ENCODE measurements at places on chromosomes 5 and 9.

DNA sequence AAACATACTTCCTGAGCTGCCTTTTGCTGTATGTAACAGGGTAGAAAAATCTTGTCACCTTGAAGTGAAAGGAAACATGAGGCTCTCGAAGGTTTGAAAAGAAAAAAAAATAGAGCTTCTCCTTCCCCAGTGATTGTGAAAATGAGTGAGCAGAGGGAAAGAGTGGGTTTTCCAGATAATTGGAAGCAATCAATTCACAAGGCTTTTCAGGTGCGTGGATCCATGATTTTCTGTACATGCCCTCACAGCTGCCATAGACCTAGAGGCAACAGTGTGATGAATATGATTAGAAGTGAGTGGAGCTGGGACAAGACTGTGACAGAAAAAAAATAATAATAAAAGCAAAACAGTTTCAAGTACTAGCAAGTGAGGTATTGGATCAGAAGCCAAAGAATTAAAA is 1422.5 kb upstream of the CDH6 start:
- no peak for DNase-seq

DNA sequence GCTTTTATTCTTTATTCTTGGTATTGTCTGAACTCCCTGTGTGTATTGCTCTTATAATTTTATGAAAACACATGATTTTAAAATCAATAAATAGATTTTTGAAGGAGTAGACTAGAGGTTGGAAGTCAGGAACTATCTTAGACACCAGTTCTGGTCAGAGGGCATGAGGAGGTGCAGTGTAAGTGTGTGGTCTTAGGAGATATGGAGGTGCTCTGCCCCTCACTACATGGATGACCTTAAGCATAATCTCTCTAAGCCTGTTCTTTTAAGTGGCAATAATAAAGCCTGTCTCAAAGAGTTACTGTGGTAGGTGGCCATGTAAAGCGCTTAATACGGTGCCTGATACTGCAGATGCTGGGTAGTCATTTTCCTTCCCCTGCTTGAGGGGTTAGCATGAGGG is 34.0 kb downstream of the RPS23 start:
- DNase-seq = no peak

DNA sequence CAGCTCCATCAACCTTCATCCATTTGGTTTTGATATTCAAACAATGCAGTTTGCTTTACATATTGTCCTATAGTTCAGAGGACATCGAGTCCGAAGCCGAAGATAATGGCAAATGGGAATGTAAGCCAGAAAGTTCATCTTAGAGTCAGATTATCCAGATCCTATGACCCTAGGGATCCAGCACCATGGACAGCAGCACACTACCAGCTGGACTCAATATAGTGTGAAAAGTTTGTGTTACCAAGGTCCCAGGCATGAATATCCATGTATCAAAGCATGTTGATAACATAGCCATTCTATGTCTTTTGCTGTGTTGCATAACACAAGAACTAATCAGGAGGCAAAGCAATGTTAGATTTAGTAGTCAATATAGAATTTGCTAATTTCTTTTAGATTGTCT is 46.3 kb downstream of the FSTL4 start:
- DNase-seq = no peak

DNA sequence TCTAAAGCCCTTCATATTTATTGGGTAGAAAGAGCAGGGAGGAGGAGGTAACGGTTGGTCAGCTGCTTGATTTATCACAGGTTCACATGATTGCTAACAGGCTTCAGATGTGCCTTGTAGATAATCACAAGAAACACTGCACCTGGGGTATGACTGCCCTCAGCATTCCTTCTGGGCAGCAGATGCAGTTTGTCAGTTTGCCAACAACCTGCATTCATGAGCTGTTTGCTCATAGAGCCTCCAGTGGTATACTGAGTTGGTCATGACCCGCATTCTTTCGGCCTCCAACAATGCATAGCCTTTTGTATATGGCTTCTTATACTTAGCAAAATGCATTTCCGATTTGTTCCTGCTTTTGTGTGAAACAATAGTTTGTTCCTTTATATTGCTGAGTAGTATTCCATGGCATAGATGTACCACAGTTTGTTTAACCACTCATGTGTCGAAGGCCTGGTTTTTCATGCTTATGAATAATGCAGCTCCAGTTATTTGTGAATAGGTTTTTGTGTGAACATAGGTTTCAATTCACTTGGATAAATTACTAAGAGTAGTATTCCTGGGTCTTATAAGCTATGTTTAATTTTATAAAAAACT is 83.6 kb downstream of the ARHGEF28 start:
- DNase-seq = peak; percentile 24

- DNase-seq = no peak
Measured at GRCh38 chr9:91488341-91488740, 64.7 kb upstream of the NFIL3 start.

GRCh38 chr9:130262061-130262745 is 3.4 kb upstream of the HMCN2 start:
- no peak for DNase-seq

- no peak for DNase-seq
Measured at GRCh38 chr9:134314950-134315715, 11.1 kb upstream of the RXRA start.

- DNase-seq = no peak
Measured at GRCh38 chr5:42547141-42547540, 123.9 kb downstream of the GHR start.

- no peak for DNase-seq
Measured at GRCh38 chr9:118963674-118964073, 405.6 kb downstream of the BRINP1 start.

DNA sequence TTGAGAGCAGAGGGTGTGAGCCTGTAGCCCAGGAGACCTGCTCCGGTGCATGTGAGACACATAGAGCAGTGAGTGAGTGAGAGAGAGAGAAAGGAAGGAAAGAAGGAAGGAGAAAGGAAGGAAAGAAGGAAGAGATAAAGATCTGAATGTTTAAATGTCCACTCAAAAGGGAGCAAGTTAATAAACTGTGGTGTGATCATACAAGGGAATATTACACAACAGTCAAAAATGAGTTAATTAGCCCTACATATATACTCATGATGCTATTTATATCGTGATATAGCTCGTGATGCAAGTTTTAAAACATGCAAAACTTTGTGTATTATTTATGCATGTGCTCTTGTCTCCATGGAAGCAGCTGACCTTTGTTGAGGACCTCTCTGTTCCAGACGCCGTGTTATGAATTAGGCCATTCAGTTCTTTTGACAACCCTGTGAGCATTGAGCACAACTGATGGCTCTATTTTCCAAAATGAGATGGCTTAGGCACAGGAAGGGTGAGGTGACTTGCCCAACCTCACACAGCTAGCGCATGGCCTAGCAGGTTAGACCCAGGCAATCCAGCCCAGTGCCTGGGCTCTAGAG is 70.6 kb downstream of the HMCN2 start:
- no peak for DNase-seq

DNA sequence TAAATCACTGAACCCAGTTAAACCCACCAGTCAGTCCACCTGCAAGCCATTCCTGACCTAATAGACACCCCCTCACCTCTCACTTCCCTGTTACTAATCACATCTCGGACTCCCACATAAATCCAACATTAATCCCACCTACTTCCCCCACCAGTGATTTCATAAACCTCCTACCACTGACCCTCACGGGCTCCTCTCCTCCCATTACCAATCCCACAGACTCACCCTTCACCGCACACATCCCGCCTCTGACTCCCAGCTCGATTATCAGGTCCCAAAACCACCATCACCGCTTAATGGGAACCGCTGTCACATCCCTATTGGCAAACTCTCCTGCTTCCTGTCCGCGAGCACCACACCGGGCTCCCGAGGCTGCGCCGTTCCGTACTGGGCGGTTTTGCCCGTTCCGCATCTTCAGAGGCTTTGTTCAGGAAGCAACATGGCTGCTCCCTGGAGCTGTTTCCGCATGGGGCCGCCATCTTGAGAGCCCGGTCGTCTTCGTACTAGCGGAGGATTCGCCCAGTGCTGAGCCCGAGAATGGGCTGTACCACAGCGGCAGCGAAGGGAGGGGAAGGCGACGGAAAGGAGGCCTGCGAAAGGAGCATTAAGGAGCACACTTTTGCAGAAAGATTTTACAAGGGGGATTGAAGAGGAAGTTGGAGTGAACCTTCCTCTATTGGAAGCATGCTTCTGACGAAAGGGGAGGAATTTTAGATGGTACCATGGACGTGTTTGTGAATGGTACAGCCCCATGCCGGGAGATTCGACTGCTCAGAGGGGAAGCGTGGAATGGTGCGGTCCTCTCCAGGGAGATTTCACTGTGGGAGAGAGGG is at the start of gene ZNF300:
Gene ZNF300 (minus strand): TSS at position 502 of the 833 bp plus-strand sequence. CDS start 1,825 bp downstream, outside the sequence.
- peak; percentile 85 for DNase-seq

DNA sequence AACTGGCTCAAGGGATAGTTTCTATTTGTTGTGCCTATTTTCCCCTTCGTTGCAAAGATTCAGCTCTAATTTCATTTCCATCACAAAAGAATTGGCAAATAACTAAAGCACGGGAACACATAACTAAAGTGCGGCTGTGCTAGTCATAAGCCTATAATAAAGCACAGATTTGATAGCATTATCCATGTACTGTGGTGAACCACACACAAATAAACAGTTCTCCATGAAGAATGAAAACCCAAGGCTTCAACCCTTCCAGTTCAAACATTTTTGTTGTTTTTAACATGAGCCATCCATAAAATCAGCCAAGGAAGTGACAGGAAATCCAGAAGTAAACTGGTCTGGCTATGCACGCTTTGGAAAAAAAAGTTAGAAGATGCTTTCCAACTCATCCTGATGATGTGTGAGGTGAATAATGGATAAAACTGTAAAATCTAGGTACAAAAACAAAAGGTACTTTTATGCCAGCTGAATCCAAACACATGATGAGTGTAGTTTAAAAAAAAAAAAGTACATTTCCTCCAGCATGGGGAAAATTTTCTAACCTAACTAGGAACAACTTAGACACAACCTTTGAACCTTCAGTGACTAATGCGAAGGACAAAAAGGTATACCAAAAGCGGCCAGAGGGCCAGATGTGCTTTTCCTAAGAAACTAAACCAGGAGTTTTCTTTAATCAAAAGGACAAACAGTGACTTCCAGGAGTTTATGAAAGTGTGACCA is 10.2 kb downstream of the ZNF608 start:
- DNase-seq = no peak

DNA sequence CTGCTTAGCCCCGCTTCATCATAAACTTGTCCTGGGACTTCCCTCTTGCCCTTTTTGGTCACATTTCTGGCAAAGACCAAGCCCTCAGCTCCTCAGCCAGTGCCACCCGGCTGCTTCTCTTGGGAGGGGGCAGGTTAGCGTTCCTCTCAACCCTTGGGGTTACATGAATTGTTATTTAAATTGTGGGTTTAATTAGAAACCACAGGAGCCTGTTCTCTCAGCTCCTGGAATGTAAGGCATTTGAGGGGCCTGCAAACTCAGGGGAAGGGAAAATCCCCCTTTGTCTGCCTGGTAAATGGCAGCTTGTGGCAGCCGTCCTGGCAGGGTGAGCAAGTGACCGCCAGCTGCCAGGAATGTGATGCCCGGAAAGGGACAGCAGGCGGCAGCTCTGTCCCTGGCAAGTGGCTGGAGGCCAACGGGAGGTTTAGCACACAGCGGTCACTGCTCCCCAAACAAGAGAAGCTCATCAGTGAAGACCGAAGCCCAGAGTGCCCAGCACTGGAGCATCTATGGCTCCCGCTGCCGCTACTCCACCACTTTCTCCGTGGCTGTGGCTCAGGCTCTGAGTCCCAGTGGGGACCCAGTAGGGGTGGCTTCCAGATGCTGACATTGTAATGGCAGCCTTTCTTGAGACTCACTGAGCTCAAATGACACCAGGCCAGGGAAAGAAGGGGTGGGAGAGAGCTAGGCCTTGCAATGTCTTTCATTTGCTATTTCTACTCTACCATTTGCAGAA is 51.7 kb downstream of the SHB start:
- no peak for DNase-seq

DNA sequence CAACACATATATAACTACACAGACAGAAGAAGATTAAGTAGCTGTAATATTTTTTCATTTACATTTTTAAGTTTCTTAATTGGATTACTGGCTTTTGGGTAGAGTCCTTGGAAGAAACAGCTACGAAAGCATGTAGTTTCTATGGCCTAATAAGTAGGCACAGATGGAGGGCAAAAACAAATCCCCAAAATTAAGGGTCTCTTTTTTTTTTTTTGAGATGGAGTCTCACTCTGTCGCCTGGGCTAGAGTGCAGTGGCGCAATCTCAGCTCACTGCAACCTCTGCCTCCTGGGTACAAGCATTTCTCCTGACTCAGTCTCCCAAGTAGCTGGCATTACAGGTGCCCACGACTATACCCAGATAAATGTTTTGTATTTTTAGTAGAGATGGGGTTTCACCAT is 27.1 kb upstream of the MTMR12 start:
- no peak for DNase-seq

- peak; percentile 30 for DNase-seq
Measured at GRCh38 chr5:37715361-37715760, 124.5 kb downstream of the GDNF start.

DNA sequence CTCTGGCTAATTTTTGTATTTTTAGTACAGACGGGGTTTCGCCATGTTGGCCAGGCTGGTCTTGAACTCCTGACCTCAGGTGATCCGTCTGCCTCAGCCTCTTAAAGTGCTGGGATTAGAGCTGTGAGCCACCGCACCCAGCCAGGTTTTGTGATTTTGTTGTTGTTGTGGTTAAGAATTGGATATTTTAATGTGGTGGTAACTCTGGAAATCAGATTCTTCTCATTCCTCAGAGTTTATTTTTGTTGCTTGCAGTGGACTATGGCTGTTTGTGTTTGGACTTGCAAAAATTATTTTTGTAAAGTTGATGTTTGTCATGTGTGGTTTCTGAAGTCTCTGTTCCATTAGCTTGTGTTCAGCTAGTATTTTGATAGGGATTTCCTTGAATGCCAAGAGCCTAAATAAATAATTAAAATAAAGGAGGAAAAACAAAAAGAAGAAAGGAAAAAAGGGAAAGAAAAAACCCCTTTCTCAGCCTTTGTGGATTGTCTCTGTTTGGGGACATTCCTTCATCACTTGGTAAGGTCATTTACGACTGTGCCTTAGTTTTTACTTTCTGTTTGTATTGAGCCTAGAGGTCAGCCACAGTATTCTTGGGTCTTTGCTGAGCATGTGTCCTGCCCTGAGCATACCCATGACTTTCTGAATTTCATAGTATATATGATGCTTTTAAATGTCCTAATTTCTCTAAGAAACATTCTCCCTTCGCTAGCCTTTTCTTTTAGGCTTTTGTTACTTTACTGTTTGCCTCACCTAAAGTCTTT is 37.3 kb downstream of the PBX3 start:
- no peak for DNase-seq

DNA sequence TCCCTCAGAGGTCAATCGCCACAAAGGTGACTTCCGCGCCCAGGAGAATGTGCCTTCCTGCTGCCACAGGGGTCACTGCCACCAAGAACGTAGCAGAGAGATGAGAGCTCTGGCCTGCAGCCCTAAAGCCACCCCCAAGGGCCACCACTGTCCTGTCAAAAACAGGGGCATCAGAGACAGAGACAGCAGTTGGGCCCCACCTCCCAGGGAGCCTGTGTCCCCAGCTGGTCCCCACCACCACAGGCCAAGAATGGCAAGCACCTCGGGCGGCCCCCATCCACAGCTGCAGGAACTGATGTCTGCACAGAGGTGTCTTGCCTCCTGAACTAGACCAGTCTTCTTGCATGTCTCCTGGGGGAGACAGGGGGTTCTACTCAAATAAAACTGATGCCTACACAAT is 5.8 kb downstream of the SPATA31E1 start:
- no peak for DNase-seq

GRCh38 chr5:159571501-159572244 is 241.4 kb upstream of the IL12B start:
- DNase-seq = no peak

- no peak for DNase-seq
Measured at GRCh38 chr5:9212605-9213004, 333.3 kb downstream of the SEMA5A start.
